HFFc6 (cell line): ENCODE measurements at places on chromosomes 16 and 17. TPM values are rescaled to one million over a fixed set of nuclear protein-coding genes. Genes with fewer than 3 reads are reported as not detected.

CTRB2 gene
- total RNA-seq = not detected in 2 replicates

DPEP1 gene
- total RNA-seq = not detected in 3 replicates

COL1A1 gene
- total RNA-seq = 4,988 to 7,856 TPM (median 7,145 TPM) in 3 replicates

KRT10 gene
- 65.3 to 71.0 TPM (median 65.6 TPM) in 3 replicates for total RNA-seq

CCL7 gene
- total RNA-seq = 0.31 TPM in 1 of 3 replicates, not detected in the others

AIPL1 gene
- not detected in 3 replicates for total RNA-seq

NLRP1 gene
- total RNA-seq = 39.0 and 44.9 TPM in 2 replicates

GNG13 gene
- total RNA-seq = not detected in 3 replicates

OR3A3 gene
- not detected in 3 replicates for total RNA-seq

SPNS2 gene
- not detected in 3 replicates for total RNA-seq

CACNG3 gene
- total RNA-seq = not detected in 3 replicates

GDPD3 gene
- 1.5 and 2.3 TPM in 2 replicates for total RNA-seq

CACNA1G gene
- total RNA-seq = 0.05 to 0.21 TPM (median 0.05 TPM) in 3 replicates

CSH1 gene
- total RNA-seq = not detected in 3 replicates

KIF19 gene
- total RNA-seq = not detected in 2 replicates

MARVELD3 gene
- not detected in 3 replicates for total RNA-seq

OR4D2 gene
- total RNA-seq = not detected in 3 replicates

TMEM11 gene
- 32.5 to 37.0 TPM (median 34.4 TPM) in 3 replicates for total RNA-seq

FOXN1 gene
- not detected in 3 replicates for total RNA-seq

TSPOAP1 gene
- 0.61 to 1.6 TPM (median 0.87 TPM) in 3 replicates for total RNA-seq

RAB26 gene
- total RNA-seq = 0.51 to 0.55 TPM in 2 of 3 replicates, not detected in the other

KCNJ2 gene
- 0.19 to 0.50 TPM (median 0.29 TPM) in 3 replicates for total RNA-seq

HOXB6 gene
- not detected in 3 replicates for total RNA-seq

CCL4 gene
- total RNA-seq = not detected in 3 replicates

LASP1 gene
- 381 to 475 TPM (median 468 TPM) in 3 replicates for total RNA-seq

DOC2B gene
- not detected in 3 replicates for total RNA-seq

MYH3 gene
- total RNA-seq = 0.28 and 0.50 TPM in 2 replicates

NPIPA5 gene
- total RNA-seq = 0.32 TPM in 1 of 3 replicates, not detected in the others

TPSG1 gene
- total RNA-seq = 0.23 TPM in 1 of 3 replicates, not detected in the others

MYH1 gene
- not detected in 2 replicates for total RNA-seq

HOXB4 gene
- total RNA-seq = not detected in 2 replicates

FADS6 gene
- not detected in 3 replicates for total RNA-seq

GPR139 gene
- not detected in 3 replicates for total RNA-seq

IKZF3 gene
- total RNA-seq = not detected in 3 replicates

MYOCD gene
- 6.5 and 8.2 TPM in 2 replicates for total RNA-seq

DYNLL2 gene
- total RNA-seq = 31.8 to 39.8 TPM (median 39.1 TPM) in 3 replicates

EVPL gene
- total RNA-seq = not detected in 3 replicates

CIBAR2 gene
- not detected in 2 replicates for total RNA-seq

CYGB gene
- total RNA-seq = 0.33 to 1.1 TPM in 2 of 3 replicates, not detected in the other

SEC14L5 gene
- total RNA-seq = not detected in 3 replicates

ADPRM gene
- total RNA-seq = 6.9 to 8.8 TPM (median 7.0 TPM) in 3 replicates
